ENCODE measurements at places on chromosomes 16 and 17.

DNA sequence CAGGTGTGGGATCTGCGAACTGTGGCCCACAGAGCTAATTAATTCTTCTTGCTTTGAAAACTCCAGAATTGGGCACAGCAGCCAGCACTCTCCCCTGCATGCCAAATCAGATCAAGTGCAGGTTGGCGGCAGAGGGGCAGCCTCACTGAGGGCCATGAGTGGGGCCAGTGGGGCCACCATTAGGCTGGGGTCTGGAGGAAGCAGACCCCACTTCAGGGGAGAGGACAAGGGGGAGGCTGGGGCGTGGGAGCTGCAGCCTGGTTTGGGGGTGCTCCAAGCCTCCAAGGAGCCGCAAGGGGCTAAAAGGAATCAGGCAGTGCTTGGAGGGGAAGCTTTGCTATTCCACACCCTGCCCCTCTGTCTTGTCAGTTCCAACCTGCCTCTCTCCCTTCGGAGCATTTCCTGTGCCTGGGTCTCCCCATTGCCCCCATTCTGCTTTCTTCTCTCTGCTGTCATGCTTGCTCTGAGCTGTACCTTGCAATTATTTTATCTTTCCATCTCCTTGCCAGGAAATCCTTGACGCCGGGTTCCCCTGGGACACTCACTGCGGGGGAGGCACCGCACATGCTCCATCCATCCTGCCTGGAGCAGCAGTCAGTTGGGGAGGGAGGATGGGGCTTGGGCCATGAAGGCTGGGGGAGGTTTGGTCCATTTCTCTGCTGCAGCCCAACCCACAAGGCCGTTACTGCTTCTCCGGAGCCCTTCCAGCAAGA, 3.3 kb upstream of the ABCC3 start:
- DNase-seq: no peak

GRCh38 chr17:62307196-62307595, 73.2 kb upstream of the EFCAB3 start:
- no peak for DNase-seq

- DNase-seq: no peak
Measured at GRCh38 chr17:54754560-54754959, 146.1 kb upstream of the TOM1L1 start.

DNA sequence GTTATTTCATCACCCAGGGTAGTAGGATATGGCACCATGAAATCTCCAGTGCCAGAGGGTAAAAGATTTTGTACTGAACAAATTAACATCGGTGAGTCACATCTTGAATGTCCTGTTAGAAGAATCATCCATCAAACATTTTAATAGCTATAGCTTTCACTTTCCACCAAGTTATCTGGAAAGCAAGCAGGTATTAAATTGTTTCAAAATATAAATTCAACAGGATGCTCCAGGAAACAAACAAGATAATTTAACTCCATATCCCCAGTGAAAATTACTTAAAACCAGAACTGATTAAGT, 2.4 kb downstream of the VEZF1 start:
- no peak for DNase-seq

- no peak for DNase-seq
Measured at GRCh38 chr17:57016071-57016763, 38.3 kb downstream of the SCPEP1 start.

DNA sequence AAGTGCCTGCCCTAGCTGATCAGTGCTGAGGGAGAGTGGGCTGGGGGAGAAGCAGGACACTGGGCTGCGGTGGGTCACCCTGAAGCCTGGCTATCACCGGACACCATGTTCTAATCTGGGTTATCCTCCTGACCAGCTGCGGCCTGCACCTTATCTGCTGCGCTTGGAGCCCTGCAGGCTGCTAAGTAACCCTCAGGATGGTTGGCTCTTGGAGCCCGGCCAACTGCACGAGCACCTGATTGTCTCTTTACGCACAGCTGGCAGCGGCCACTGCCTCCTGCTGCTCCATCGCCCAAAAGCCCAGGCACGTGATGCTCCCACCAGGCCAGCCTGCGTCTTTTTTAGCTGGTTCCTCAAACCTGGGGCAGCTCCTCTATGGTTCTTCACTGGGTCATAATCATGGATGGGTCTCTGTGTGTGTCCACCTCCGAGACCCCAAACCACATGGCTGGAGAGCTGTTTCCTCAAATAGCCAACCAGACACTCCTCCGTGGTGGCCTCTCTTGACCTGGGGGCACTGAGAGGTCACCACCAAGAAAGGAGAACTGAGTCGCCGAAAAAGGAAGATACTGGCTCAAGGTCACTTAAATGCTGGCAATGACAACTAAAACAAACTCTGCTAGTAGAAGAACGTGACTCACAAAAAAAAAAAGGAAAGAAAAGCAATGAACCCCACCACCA, 21.7 kb downstream of the SPHK1 start:
- DNase-seq: no peak

- DNase-seq: no peak
Measured at GRCh38 chr17:61647047-61647446, 56.0 kb upstream of the NACA2 start.

- no peak for DNase-seq
Measured at GRCh38 chr17:63976702-63977101, 4.0 kb upstream of the SCN4A start.

DNA sequence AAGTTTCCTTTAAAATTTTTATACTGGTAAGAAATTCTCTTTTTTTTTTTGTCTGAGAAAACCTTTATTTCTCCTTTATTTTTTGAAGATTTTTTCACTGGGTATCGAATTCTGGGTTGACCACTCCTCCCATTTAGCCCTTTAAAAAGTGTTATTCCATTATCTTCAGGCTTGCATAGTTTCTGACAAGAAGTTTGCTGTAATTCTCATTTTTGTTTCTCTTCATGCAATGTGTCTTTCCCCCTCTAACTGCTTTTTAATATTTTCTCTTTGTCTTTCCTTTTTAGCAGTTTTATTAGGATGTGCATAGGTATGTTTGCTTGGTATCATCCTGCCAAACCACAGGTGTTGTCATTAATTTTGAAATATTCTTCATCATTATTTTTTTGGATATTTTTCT, 67.7 kb upstream of the GOT2 start:
- DNase-seq: no peak

- DNase-seq: no peak
Measured at GRCh38 chr17:55416470-55417052, 5.1 kb downstream of the MMD start.

DNA sequence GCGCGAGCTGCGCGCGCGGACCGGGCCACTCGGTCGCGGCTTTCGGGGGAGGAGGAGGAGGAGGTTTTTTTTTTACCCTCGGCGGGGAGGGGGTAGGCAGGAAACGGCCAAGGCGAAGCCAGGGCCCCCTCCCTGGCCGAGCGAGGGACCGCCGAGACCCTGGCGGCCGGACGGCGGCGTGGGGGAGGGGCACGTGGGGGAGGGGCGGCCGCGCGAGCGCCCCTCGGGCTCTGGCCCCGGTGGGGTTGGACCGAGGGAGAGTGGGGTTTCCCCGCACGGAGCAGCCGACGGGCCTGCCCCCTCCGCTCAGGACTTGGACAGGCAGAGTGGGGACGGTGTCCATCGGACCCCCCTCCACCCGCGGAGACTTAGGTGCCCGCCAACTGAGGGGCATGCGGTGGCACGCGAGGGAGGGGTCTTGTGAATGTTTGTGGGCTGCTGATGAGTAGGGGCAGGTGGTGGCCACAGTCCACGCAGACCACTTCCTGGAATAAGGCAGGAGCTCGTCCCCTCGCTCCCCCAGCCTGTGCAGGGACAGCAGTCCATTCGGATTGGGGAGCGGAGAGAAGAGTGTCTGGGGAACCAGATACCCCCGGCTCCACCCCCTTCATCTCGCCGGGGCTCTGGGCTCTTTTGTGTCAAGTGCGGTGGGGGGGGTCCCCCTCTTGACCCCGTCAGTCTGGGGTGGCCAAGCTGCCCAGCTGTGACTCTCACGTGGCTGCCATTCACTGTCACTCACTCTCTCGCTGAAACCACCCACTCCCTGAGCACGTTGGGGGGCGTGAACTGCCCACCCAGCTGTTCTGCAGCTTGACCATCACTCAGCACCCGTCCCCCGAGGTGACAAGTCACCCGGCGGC, 3.0 kb upstream of the CHD3 start:
- no peak for DNase-seq

GRCh38 chr17:55451203-55451641, 29.6 kb upstream of the MMD start:
- DNase-seq: no peak

- DNase-seq: no peak
Measured at GRCh38 chr16:67016681-67017420, 12.1 kb upstream of the CBFB start.

- DNase-seq: no peak
Measured at GRCh38 chr16:12425134-12425941, 378.3 kb downstream of the CPPED1 start.

DNA sequence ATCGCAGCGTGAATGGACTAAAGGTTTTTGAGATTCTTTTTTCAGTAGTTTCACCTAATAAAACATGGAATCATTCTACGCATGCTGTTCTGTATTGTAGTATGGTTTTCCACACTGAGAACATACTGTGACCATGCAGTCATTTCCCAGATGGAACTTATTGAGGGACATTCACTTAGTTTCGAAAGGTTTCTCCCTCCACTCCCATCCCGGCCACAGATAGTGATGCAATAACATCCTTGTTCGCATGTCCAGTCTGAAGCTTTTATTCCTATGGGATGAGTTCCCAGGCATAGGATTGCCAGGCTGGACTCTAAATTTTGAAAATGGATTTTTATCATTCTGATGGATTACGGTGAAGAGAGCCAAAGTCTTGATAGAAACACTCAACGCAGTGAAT, 420.4 kb downstream of the WWOX start:
- no peak for DNase-seq

DNA sequence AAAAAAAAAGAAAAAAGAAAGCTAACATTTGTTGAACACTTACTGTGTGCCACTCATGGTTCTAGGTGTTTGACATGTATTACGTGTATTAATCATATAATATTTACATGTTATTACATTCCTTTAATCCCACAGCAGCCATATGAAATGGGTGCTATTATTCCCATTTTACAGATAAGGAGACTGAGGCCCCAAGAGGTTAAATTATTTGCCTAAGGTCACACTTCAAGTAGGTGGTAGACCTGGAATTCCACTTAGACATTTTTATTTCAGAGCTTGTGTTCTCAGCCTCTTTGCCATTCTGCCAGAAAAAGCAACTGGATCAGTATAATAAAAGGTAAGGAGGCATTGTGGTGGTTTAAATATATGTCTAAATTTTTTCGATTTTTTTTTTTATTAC, 55.1 kb upstream of the HS3ST4 start:
- no peak for DNase-seq

DNA sequence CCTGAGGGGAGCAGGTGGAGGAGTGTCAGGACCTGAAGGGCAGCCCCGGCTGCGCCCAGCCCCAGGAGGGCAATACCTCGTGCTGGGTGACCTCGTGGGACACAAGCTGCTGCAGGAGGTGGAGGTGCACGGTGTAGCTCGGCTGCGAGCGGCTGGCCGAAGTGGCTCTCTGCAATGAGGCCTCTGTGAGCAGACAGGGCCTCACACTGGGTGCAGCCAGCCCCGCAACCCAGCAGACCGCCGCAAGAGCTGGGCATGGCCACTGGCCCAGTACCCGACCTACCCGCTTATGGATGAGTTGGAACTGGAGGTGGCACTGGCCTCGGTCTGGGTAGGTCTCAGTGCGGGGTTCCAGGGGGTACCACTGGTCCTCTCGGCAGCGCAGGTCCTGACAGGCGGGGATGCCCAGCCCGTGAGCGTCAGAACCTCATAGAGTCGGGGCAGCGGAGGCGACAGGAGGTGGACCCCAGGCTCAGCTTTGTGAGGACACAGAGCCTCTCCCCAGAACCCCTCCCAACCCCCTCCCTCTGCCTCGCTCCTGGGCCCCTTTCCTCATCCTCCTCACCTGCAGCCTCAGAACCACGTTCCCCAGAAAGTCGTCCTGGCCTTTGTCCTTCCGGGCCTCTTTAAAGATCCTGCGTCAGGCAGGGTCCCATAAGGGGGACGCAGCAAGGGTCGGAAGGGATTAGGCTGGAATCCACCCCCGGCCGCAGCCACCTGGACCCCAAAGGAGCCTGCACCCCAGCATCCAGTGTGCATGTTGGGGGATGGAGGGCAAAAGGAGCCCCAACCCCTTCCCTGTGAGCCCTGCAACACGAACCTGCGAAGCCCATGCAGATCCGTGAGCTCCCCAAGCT, 4.0 kb downstream of the UNC13D start:
- no peak for DNase-seq

DNA sequence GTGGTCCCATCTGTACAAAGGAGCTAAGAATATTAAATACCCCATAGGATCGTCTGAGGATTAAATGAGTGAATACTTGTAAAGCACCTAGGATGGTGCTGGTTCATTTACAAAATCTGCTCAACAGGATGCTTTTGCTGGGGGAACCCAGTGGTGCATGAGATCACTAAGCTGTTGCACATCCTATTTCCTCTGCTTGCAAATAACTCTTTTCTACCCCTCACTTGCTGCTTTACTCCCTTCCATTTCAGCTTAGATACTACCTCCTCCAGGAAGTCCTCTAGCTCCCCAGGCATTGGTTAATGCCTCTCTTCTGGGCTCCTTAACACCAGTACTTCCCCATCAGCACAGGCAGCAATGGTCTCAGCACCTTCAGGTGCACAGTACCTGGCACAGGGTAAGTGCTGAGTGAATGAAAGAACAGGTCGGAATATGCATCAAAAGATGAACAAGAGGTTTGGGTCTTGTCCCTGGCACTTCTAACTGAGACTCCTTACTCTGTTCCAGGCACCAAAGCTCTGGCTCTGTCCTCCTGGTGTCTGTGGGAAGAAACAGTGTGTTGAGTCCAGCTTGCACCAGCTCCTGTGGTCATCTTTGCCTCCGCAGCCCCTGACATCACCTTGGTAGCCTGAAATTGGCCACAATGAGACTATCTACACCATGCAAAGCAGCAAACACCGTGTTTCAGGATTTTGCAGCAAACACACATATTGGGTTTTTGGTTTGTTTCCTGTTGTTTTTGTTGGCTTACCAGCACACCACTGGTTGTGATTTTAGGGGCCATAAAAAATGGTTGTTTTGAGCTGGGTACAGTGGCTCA, 24.1 kb upstream of the IL21R start:
- DNase-seq: no peak

DNA sequence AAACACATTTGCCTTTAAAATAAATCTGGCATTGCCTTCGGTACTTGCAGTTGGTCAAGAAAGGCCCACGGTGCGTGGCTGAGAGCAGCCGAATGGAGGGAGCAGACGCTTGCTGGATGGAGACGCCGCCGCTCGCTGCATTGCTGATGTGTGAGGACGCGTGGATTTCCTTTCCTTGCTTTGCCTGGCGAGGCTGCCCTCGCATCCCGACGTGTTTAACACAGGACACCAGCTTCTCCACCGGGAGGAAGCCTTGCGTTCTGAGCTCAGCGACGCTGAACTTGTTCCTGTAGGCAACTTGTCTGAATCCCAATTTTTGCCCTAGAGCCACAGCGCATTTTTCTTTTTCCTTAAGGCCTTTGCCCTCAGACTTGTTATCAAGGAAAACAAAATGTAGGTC, 45.8 kb downstream of the COX4I1 start:
- DNase-seq: no peak

DNA sequence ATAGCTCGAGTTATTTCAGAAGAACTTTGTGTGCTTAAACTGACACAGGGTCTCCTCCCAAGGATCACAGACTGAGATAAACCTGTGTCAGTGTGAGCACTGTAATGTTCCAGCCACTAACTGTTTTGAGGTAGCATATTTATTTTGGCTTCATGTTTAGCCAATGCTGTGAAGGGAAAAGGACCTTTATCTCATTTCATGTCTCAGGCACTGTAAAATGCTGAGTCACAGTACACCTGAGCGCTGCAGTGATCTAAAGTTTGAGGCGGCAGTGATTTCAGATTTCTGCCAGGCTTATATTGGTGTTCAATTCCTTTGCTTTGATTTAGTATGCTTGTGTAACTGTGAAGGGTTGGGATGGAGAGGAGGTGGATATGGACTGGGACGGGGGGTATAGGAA, 3.1 kb upstream of the DNAJA2 start:
- no peak for DNase-seq

GRCh38 chr17:37142294-37142896, 193.6 kb downstream of the AATF start:
- no peak for DNase-seq
